ENCODE measurements at places on chromosomes 2 and 18. TPM values are rescaled to one million over a fixed set of nuclear protein-coding genes. Genes with fewer than 3 reads are reported as not detected.

LRRC30 gene
- not detected for total RNA-seq

RHOB gene
- 39.3 TPM for total RNA-seq

PDE1A gene
- total RNA-seq, result 0.30 TPM

FBXO15 gene
- 2.2 TPM for total RNA-seq

GRCh38 chr2:119431155-119431975 is at the start of gene TMEM37:
Gene TMEM37 (plus strand): TSS chr2:119431854. CDS start chr2:119431904, 50 bp downstream.
- DNase-seq, result peak; percentile 63

DNA sequence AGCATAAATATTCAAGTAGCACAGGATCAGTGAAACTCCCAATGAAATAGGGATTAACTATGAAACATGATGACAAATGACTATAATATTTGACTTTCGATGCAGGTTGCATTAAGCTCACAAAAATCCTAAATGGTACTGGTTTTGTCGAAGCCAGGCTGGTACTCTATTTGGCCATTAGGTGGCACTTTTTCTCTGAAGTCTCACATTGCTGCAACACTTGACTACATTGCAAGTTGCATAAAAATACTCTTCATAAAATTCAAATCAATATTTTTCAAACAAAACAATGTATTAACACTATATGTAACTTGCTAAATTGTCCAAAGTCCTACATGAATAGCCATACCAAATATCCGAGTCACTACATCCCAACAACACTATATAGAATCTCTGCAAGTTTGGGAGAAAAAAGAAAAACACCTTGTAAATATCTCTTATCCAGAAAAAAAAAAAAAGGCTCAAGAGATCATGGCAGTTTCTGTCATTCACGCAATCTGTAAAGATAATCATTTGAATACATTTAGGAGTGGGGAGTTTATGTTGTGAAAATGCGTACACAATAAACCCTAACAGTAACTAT is 9.5 kb downstream of the RTTN start:
- DNase-seq, result peak; percentile 61

- no peak for DNase-seq
Observed at GRCh38 chr2:54879032-54879431, 155.6 kb downstream of the EML6 start.
